ENCODE measurements at places on chromosomes 1 and 21.
A peak's percentile ranks its signal among the peaks of the same experiment; 100 is the strongest.

GRCh38 chr1:165871311-165872067, 44.1 kb downstream of the UCK2 start:
- DNase-seq, result no peak

DNA sequence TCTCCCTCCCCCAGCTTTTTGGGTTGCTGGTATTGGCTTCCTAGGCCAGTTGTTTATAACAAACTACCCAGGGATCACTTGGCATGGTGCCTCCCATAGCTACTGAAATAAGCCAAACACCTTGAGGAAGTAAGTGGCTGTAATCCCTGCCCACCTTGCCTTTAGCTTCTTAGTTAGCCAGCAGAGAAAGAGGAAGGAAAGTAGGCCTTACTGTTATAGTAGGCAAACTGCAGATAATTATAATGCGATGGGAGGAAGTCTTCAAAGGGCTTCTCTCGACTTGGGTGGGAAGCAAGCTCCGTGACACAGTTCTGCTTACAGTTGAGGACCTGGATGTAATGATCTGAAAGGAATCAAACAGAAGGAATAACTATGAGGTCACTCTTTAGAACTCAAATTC, 8.2 kb downstream of the P3H1 start:
- DNase-seq, result no peak

GRCh38 chr1:200877839-200878551, 5.2 kb downstream of the GPR25 start:
- no peak for DNase-seq

GRCh38 chr1:67947114-67947513, 103.3 kb downstream of the DIRAS3 start:
- no peak for DNase-seq

DNA sequence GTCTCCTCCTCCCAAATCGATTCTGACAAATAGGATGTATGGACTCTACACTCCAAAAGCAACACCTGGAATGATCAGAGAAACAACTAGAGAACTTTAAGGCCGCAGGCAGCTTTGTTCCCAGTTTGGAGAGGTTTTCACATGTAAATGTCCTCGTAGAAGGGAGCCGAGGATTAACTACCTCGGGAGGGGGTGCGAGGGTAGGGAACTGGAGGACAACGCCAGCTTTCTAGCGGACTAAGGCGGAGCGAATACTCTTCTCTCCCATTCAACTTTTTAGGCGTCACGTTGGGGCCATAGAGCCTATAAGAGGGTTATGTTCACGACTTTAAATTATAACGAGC, 1.2 kb downstream of the SCAF4 start:
- no peak for DNase-seq

GRCh38 chr21:17688912-17689874, 76.5 kb upstream of the BTG3 start:
- DNase-seq, result peak; percentile 50

DNA sequence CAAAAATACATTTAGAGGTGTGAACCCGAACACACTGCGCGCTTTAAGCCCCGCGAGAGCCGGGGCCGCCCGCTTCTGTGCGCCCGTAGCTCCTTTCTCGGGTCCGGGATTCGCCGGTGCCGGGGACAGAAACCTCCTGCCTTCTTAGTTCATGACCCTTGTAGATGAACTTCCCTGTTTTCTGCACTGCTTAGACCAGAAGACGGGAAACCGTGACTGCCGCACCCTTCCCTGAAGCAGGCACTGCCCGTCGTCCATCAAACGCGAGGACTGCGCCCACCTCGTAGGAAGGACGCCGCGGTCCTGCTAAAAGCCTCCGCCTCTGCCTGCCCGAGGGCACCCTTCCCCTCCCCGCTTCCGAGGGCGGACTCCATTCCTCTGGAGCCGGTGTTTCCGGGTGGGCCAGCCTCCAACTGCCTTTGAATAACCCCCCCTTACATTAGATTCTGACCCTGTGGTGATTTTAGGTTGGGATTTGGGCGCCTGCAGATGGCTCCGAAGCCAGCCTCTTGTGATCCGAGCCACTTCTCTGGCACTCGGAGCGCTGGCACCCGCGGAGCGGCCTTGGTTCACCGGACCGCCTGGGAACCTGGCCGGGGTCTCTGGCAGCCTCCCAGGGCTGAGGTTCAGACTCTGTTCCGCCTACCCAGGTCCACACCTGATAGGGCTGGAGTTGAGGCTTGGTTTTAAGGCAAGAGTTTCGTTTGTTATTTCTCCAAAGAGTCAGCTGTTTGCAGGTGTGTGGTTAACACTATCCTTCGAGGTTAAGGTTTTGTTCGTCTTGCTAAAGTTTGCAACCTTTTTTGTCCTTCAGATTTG, 1.2 kb upstream of the PTTG1IP start:
- DNase-seq, result no peak

DNA sequence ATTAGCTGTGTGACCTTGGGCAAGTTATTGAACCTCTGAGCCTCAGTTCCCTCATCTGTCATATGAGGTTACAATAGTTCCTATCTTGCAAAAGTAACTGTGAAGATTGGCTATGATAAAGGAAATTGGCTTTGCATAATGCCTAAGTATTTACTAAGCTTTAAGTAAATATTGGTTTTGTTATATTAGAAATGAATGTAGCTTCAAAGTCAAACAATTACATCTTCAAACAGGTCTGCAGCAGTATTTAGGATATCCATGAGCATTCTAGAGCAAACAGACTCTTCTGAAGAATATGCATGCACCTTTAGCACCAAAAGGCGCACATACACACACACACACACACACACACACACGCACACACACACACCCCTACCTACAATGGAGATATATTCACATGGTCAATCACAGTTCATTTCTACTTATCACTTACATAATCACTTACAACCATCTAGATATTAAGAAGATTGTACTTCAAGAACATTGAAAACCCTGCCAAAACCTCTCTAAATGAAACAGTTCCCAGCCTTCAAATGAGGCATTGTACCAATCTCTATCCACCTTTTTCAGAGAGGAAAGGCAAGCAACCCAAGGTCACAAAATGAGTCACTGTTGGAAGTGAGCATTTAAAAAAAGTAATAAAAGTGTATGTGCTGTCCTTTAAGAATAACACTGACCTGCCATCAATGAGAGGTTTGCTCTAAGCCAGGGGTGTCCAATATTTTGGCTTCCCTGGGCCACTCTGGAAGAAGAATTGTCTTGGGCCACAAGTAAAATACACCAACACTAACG, 13.4 kb upstream of the FAM43B start:
- no peak for DNase-seq

DNA sequence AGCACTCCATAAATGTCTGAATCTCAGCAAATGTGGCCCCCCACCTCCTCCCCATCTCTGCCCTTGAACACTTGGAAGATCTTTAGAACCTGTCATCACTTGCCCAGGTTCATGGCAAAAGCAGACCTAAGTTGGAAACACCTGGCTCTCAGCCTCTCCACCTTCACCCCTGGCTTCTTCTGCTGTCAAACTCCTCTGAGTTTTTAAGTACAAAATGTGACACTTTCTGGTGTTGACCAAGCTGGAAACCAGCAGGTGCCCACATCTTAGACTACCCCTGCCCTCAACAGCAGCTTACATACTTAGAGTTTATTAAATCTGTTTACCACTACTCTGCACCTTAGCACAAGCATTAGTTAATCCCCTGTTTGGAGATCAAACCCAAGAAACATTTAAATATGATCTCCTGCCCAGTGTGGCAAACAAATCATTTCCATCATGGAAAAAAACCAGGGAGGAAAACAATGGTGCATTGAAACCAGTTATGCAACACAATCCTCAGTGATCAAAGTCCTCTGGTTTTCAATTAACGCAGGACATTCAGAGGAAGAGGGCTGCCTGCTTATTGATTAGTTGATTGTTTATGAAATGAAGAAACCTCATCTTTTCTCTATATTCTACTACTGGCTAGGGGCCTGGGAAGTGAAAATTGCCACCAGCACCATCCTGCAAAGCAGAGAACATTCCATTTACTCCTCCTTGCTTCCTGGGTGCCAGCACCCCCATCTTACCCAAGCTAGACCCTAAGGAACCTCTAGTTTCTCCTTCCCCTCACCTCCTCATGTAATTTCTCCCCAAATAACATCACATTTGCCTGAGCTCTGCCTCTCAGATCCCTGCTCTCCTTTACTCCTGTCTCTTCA, 139.4 kb upstream of the RAB4A start:
- no peak for DNase-seq

DNA sequence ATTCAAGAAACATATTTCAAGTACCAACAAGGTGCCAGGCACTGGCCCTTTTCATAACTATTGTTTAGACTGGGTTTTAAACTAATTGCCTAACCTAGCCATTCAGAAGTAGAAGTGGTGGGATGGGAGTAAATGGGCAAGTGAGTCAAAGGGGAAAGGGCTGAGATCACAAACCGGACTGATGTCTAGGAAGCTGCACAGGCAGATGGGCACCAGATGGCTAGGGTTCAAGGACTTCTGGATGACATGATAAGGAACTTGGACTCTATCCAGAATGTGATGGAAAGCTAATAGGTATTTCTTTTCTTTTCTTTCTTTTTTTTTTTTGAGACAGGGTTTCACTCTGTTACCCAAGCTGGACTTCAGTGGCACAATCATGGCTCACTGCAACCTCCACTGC, 46.6 kb downstream of the LYST start:
- no peak for DNase-seq

DNA sequence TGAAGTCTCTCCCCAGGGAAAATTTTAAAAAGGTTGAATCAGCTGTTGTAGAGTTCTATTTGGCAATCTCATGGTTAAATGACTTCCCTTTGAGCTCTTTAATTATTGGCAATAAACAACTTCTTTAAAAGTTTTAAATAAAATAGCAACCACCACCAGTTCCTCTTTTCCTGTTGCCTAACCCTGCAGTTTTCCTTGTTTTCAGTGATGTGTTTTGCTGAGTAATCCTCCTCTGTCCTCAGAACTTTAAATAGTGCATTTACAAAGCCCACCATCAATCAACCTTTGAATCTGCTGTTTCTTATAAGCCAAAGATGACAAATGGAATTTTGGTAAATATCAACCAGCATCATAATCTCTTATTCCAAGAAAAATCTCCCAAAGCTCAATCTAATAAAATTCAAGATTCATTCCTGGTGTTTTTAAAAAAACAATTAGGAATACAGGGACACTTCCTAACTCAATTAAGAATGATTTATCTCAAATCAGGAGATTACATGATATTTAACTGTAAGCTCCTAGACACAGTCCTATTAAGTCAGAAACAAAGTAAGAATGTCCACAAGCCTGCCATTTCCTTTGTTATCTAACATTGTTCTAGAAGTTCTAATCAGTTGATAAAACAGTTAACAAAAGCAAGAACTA, 14.8 kb downstream of the AVPR1B start:
- no peak for DNase-seq

- DNase-seq, result no peak
Observed at GRCh38 chr1:15508700-15509487, 15.1 kb downstream of the CASP9 start.

GRCh38 chr1:210330279-210330866, 1.7 kb downstream of the HHAT start:
- DNase-seq, result no peak

DNA sequence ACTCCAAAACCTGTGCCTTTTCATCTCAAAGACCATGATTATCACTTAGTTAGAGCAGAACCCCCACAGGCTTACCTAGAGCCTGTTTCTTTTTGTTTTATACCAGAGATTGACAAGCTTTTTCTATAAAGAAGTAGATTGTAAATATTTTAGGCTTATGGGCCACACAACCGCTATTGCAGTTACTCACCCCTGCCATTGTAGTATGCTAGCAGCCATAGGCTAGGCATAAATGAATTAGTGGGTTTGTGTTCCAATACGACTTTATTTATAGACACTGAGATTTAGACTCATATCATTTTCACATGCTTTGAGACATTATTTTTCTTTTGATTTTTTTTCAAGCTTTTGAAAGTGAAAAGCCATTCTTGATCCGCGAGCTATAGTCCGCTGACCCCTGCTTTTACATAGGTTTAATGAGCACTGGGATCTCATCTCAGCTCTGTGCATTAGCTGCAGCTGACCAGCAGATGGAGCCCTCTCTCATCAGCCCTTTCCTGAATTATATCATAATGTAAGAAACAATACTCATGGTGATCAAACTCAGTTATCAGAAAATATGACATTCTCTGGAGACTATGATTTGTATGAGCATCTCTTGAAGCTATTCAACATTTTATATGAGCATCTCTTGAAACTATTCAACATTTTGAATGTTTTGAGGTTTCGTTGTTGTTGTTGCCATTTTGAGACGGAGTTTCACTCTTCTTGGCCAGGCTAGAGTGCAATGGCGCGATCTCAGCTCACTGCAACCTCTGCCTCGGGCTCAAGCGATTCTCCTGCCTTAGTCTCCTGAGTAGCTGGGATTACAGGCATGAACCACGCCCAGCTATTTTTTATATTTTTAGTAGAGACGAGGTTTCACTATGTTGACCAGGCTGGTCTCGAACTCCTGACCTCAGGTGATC, 111.9 kb upstream of the L1TD1 start:
- DNase-seq, result no peak

- DNase-seq, result no peak
Observed at GRCh38 chr1:202750761-202751160, 40.5 kb upstream of the SYT2 start.

- DNase-seq, result no peak
Observed at GRCh38 chr21:37579356-37579755, 212.8 kb downstream of the DYRK1A start.

DNA sequence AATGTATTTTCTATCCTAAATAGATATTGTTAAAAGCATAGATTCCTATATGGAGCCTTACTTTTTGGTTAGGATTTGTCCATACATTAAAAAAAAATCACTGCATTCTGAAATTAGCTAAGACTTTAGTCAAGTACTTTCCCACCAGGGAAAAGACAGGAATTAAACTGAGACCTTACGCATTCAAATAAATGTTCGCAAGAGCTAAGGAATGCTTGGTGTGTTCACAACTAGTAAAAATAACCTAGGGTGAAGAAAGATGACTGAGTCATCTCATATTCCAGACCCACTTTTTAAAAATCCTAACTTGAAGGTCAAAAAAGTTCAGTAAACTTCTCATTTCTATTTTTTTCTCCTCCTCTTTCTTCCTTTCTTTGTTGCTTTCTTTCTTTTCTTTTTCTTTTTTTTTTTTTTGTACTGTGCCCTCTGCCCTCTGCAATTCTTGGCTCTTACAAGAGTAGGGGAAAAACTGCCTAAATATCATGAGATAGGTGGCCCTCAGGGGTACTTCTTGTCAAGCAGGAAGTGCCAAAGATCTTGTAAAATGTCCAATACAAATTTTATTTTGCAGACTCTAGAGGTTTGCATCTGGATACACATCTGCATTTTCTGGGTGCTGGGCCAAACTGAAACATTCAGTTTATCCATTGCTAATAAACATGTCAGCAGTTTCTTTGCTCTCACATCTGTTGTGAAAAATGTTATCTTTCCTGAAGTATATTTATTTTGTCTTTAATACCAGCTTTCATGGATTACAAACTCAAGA, 121.4 kb upstream of the GORAB start:
- DNase-seq, result peak; percentile 71

DNA sequence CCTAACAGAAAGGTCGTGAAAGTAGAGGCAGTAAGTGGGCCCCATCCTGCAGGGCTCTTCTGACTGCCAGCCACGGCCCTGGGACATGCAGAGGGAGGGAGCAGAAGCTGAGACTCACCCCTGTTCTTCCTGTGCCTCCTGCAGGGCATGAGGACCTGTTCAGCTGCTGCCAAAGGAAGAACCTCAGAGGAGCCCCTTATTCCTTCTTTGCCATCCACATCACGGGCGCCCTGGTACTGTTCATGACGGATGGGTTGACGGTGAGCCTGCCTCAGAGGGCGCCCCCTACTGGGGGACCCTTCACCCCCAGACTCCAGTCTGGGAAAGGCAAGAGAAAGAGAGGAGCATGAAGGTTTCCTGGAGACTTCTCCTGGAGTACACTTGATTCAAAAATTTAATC, 47.1 kb downstream of the ELK4 start:
- no peak for DNase-seq

- no peak for DNase-seq
Observed at GRCh38 chr1:218480137-218480536, 135.0 kb downstream of the TGFB2 start.

Data from BJ (cell line).